Stimulated activated CD4-positive, alpha-beta T cell treated with anti-CD3 and anti-CD28 coated beads, Interleukin-12 subunit alpha, Interleukin-12 subunit beta, amount 100 ng/mL, for 48 hours (primary cell): ENCODE measurements at places on chromosomes 7 and 10.

DNA sequence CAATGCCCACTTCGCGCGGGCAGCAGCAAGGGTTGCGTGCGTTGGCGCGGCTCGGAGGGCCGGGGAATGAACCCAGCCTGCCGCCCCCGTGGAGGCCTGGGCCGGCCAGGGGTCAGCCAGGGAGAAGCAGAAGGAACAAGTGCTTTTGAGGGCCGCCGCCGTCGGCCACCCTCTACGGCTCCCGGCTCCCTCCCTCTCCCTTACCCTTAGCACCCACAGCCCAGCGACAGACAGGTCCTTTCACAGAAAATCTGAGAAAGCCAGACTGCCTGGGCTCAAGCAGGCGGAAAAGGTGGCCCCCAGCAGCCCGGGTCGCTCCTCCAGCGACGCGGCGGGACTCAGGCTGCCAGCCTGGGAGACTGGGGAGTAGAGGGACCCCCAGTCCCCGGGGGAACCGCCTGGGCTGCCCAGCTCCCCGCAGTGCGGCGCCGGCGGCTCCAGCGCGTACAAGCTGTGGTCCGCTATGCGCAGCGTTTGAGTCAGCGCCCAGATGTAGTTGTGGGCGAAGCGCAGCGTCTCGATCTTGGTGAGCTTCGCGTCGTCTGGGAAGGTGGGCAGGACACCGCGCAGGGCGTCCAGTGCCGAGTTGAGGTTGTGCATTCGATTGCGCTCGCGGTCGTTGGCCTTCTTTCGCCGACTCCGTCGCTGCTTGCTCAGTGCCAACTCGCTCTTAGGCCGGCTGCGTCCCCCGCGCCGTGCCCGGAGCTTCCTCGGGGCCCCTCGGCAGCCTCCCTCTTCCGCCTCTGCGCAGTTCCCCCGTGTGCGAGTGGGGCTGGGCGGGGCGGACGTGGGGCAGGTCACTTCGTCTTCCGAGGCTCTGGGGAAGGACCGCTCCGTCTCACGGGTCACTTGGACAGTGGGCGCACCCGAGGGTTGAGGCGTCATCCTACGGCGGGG is 815 bp downstream of the NEUROG3 start:
- DNase-seq, result no peak

GRCh38 chr7:5546626-5547025 is 123.0 kb upstream of the TNRC18 start:
- no peak for DNase-seq

DNA sequence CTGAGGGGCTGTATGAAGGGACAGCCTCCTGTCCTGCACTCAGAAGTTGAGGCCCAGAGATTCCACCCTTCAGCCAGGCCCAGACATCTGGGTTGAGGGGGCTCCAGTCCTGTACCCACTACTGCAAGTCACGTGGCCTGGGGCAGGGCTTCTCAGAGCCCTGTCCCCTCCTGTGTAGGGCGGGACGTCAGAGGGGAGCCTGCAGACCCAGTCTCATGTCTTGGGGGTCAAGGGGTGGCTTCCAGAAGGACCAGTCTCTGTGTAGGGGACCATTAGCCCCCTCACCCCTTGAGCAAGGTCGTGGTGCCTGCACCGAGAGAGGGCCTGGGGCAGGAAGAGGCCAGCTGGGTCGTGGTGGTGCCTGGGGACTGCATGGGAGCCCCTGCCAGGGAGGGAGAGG is 593 bp upstream of the PILRA start:
- no peak for DNase-seq

- no peak for DNase-seq
These were observed 305.8 kb downstream of the KIF20B start for GRCh38 chr10:90007226-90007625.

DNA sequence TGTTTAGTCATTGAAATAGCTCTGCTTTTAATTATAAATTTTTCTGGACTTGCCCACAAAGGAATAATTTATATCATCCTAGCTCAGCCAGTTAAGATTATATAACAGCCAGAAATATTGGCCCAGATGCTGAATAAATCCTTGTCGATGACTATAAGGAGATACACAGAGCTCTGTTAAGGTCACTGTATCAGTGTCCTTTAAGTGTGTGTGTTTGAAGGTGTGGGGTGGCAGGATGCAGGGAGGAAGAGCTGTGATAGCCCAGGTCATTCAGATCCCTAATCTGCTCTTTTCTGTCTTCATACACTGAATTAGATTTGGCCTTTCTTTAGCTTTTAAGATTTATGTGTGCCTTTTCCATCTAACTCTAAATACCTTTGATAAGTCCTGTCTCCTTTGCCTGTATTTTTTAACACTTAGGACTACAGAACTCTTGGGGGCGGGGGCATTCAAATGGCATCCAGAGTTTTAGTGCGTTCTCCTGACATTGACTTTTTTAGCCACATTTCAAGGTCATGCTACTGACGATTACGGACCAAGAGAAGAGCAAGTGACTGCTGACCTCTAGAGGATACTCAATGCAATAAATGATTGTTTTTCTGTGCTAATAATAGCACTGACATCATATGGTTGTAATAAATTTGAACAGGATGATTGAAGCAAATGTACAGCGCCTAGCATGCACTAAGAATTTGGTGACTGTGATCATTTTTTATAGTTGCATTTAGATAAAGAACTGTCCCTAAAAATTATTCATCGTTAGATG is 172.3 kb downstream of the CACNB2 start:
- DNase-seq, result no peak

GRCh38 chr7:150657526-150657925 is 25.3 kb upstream of the GIMAP6 start:
- no peak for DNase-seq
